GM23338 (cell line): ENCODE measurements at places on chromosomes 5 and 9.

DNA sequence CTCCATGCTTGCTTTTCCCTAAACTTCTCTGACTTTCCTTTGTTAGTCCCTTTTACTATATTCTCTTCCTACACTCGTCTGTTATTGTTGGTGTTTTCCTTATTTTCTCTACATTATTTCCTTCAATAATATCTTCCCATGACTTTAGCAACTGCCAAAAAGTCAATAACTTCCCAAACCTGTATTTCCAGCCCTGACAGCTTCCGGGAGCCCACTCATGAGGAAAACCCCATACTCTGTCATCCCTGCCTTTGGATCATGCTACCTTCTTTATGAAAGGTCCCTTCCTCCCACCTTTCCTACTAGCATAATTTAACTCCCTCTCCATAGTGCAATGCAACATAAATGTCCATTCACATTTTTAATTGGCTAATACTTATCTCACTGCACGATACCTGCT, 144.0 kb upstream of the CDH6 start:
- no peak for DNase-seq

DNA sequence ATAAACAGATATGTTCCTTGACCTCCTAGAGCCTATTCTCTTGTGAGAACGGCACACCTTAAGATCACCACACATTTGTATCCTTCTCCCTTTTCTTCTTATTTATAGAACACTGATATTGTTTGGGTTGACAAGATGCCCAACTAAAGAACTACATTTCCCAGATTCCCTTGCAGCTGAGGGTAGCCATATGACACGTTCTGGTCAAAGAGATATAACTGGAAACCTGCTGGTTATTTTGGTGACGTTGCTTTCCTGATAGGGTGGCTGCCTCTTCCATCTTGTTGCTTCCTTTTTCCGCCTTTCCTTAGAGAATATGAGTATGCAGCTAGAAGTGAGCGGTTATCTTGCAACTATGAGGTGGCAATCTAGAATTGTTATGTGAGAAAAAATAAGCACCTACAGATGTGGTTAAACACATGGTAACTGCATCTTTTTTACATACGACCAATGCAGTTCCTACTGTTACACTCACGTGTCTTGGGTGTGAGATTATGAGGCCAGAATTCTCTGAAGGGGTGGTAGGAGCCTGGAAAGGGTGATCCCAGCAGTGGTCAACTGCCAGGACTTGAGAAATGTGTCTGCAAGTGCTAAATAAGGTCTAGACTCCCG, 72.9 kb downstream of the SEC61B start:
- no peak for DNase-seq

DNA sequence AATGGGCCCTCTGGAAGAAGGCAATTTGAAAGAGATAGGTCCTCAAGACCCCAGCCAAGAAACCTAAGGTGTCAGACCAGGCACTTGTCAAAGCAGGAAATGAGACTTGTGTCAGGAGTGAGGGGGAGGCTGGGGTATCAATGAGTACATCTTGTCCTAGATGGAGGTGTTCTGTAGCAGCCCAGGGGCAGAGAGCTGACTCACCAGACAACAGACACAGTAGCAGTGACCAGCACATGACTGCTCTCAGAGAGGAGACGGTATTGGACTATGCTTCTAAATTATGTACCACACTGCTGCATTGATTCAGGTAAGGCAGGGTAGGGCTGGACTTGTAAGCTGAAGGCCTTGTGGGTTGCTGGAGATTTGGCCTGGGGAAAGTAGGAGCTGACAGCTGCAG, 551.2 kb upstream of the KLF4 start:
- no peak for DNase-seq

- DNase-seq: no peak
These were observed 105.9 kb downstream of the HOMER1 start for GRCh38 chr5:79408028-79408427.

DNA sequence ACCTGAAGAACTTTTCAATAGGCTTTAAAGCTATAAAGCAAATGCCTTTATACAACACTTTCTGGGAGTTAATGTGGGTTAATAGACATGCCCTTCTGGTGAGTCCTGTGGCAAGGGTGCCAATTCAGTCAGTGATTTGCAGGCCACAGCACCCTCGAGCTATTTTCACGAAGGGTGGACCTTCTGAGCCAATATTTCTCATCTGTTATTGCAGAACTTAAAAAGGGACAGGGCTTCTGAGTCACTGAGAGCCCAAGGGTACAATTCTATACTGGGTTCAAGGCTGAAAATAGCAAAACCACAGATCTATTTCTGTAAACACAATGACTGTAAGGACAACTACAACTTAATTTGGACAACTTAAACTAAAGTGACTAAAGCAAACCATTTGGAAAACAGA, 92.8 kb downstream of the GABRG2 start:
- DNase-seq: no peak

GRCh38 chr5:114054594-114054993, 307.3 kb upstream of the KCNN2 start:
- DNase-seq: no peak
